ENCODE measurements at places on chromosomes 3 and 15.

DNA sequence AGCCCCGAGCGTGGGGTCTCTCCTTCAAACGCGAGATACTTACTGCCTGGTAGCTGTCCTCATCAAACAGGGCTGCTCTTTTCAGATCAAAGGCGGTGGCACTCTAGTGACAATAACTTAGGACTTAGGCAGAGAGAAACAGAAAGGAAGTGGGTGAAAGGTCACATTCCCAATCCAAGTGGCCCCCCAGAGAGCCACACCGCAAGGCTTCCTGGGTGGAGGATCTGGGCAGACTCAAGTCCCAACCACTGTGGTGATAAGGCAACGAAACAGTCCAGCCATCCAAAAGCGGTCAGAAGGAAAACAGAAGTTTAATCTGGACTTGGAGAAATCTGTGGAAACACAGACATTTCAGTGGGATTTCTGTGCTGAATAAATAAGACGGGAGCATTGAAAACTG, 227.2 kb downstream of the ADAMTS17 start:
- no peak for DNase-seq

DNA sequence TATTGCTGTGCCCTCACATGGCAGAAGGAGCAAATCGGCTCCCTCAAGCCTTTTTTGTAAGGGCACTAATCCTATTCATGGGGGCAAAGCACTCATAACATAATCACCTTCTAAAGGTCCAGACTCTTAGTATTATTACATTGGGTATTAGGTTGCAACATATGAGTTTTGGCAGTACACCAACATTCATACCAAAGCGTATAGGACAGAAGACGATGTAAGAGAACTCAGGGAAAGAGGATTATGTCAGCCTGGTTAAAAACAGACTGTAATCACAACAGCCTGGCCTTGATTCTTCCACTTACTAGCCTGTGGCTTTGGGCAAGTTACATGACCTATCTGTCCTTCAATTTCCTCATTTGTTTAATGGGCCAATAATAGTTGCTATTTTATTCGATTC, 828.5 kb upstream of the NECTIN3 start:
- DNase-seq: no peak

- DNase-seq: no peak
Observed at GRCh38 chr3:63015614-63016309, 140.5 kb upstream of the CADPS start.

DNA sequence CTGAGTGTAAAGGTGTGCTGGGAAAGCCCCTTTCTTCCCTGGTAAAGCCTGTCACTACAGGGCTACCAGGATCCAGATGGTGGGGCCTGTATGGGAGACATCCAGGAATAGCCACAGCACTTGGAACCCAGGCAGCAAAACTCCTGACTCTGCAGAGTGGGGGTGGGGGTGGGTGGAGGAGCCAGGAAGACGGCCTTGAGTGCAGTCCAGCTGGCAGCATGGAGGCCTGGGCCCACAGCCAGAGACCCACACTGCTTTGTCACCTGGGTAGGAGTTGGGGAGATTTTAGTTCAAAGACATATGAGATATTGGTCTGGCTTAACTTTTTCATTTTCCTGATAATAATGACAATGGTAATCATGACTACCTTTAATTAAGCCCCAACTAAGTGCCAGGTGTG, 116.7 kb upstream of the MRPS22 start:
- no peak for DNase-seq

- no peak for DNase-seq
Observed at GRCh38 chr3:135352213-135352612, 557.2 kb downstream of the EPHB1 start.

DNA sequence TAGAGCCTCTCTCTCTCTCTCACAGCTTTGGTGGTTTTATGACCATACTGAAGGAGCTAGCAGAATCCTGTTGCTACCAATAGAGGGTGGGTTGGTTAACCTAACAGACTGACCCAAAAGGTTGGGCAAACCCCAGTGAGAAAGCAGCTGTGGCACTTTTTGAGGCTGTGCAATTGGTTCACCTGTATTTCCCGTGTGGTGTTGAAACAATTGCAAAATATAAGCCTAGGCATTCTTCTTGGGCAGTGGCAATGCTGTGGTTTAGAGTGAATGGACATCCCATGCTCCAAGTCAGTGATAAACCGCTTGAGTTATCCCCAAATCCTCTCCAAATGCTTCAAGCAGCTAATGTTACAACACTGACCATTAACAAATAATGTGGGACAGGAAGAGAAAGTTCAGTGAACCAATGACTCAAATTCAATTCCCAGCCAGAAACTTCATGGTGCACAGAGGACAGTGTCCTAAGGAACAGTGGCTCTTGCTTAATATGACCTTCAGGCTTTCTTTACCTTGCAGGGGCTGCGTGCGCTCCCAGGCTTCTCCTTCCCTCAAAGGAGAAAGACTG, 261.9 kb upstream of the ICE2 start:
- DNase-seq: no peak

All from hematopoietic multipotent progenitor cell treated with erythropoietin and hydrocortisone succinate and interleukin-3 and kit ligand, for 17 days (in vitro differentiated cells).